ENCODE measurements at places on chromosomes 3 and 15.

GRCh38 chr15:52137432-52138357, 25.1 kb upstream of the BCL2L10 start:
- no peak for DNase-seq

DNA sequence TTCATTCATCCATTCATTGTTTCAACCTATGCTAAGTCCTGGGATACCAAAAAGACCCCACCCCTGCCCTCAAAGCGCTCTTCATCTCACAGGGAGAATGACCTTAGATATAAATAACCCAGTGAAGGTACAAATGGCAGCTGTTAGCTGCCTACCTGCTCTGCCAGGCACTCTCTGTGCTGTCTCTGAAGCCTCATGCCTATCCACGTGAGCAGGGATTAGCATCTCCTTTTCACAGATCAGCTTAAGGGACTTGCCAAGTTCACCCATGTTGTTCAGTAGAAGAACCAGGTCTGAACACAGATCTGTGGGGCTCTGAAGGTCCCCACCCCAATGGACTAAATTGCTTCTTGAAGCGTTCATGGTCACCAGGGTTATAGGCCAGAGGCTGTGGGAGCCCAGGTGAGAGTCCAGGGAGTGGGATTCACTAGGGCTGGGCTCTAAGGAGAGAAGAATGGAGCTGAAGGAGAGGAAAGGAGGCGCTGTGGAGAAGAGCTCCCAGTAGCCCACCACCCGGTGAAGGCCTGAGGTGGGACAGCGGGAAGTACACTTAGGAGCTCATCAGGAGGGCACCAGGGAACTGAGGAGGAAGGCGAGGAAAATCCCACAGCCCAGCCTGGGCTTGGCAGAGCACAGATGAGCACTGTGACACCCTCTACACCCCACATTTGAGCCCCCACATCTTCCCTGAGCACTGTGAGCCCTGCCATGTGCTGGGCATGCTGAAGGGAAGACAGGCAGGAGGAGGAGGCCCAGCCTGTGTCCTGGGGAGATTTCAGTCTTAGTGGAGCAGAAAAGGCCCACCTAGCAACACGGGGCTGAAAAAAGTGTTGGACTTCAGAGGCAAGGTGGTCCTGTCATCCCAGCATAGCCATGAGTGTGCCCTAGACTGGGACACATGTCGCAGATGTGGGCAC, 20.4 kb downstream of the RBP1 start:
- no peak for DNase-seq

GRCh38 chr15:40878785-40879184, 4.8 kb upstream of the RHOV start:
- no peak for DNase-seq

DNA sequence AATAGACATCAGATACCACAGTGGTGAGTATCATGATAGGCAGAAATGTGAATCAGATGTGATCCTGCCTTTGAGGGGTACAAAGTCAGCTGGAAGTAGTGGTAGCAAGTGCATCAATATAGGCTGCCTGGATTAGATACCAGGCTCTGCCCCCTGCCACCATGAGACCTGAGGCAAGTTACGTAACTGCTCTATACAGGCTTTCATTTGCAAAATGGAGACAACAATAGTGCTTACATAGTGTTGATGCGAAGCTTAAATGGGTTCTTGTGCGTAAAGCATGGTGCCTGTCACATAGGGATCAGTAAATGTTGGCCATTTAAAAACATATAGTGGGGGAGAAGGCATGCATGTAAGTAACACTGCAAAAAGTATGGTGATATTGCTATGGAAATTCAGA, 158.0 kb downstream of the RYR3 start:
- no peak for DNase-seq

DNA sequence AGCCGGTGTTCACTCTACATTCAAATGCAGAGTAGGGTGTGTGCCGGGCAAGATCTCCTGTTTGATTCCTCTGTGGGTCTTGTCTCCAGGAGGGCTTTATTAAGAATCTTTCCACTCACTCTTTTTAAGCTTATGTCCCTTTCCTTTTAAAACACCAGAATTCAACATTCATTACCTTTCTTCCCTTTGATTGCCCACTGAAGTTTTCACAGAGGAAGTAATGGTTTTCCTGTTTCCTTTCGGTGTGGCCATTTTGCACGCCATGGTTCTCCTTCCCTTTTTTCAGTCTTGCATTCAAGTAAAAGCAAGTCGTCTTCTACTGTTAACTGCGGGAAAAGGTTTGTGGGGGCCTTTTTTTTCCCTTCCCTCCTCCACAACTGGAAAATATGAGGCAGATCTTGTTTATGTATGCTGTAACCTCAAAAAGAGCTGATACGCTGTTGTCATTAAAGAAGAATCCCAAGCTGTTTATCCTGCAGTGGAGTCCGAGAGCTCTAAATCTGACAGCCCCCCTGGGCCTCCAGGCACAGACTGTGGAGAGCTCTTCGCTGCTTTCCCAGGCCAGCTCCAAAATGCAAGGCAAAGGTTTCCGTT, 40.5 kb downstream of the FILIP1L start:
- no peak for DNase-seq

DNA sequence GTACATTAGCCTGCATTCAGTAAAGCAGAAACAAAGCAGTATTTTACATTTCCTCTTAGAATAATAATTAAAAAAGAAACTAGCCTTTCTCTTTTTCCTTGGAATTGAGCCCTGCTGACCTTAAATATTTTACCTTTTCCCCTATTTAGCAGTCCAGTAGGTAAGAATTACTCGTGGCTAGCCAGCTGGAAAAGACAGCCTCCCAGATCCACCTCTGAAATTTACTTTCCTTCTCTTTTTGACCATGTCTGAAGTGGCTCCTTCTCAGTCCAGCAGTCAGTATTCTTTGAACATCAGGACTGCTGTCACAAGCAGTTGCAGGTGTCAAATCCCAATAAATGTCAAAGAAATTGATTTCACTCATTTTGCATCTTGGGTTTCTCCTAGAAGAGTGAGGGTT, 311.5 kb upstream of the DCBLD2 start:
- DNase-seq: no peak

DNA sequence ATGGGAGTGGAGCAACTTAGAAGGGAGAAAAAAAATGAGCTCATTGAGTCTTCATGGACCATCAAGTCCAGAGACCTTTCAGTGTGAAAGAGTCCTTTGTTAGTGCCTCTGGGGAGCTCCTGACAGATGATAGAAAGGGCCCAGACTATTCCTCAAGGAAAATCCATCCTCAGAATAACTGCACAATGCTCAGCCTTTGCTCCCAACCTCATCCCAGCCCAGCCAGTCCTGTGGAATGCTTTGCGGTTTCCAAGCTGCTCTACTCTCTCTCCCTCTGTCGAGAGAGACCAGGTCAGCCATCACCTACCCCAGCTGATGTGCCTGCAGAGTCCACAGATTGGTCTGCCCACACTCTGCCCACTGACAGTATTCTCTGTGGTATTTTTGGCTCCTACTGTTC, 406.2 kb downstream of the MFSD1 start:
- no peak for DNase-seq

DNA sequence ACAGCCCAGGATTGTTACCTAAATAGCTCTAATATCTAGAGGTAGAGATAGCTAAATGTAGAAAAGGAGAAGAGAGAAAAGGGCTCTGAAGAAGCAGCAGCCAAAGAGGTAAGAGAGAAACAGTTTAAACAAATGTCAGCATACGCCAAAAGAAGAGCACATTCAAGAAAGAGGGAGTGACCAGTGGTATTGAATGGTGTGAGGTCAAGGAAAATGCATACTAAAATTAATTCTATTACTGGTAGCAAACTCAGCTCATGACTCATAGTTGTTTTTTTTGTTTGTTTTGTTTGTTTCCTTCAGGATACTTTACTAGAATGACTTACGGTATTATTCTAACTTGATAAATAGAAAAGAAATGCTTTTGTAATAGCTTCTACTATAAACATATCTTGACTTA, 86.5 kb upstream of the FXR1 start:
- no peak for DNase-seq

DNA sequence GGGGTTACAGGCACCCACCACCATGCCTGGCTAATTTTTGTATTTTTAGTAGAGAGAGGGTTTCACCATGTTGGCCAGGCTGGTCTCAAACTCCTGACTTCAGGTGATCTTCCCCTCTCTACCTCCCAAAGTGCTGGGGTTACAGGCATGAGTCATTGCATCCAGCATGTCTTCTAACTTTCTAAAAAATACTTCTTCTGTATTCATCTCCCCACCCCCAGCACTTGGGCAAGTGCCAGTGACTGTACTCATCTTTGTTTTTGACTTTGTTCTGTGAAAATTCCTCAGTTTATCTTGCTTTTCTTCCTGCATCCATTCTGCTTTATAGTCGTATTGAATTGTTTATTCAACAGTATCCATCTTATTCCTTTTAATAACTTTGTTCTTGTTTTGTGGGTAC, 47.6 kb downstream of the ARIH1 start:
- no peak for DNase-seq

DNA sequence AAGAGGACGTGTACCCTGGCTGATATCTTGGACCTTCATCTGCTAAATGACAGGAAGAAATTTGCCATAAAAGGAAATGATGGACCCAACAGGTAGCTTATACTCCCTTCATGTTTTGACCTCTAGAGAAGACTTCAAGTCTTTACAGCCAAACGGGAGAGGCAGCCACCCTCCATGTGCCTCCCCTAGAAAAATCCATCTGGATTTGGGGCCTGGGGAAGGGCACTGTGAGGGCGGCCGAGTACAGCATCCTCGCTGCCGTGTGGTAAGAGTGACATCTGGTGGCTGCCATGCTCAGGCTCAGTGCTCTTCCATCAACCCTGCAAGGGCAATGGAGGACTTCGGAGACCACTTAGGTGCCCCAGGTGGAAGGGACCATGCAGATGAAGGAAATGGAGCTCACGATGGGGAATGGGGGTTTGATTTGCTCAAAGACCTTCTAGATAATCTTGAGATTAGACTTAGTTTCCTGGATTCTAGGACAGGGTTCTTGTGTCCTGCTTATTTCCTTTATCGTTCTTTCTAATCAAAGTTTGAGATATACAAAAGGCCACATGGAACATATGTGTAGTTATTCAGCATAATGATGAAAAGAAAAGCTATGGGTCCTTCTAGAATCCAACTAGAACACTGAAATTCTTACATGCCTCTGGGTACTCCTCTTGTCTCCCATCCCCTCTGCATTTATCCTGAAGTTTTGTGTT, 44.4 kb downstream of the AQP9 start:
- DNase-seq: no peak

DNA sequence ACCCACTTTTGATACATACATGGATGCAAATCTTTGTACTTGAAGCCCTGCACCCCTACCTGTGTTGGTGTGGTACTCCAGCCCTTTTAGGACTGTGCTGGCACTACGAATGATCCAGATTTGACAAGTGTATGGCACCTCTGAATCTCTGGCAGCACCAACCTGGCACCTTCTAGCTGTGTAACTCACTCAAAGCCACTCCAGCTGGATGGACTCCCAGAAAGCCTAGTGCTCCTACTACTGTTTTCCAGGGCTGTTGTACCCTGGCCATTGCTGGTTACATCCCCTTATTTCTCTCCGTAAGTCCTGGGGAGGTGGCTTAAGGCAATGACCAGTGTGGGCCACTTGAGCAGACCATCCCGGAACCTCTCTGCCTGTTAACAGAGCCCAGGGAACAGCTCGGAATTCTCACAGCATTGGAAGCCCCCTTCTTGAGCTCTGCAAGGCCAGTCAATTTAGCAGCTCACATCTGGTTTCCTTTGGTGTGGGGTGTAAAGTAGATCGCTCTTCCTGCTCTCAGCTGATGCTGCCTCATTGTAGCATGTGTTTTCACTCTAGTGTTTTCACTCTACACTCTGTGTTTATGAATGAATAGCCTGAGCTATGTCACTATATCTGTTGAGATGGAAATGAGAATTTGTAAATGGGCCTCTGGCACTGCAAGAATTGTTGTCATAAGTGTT, 12.2 kb downstream of the CALML4 start:
- DNase-seq: no peak

GRCh38 chr3:96865605-96866004, 51.2 kb downstream of the EPHA6 start:
- DNase-seq: no peak

DNA sequence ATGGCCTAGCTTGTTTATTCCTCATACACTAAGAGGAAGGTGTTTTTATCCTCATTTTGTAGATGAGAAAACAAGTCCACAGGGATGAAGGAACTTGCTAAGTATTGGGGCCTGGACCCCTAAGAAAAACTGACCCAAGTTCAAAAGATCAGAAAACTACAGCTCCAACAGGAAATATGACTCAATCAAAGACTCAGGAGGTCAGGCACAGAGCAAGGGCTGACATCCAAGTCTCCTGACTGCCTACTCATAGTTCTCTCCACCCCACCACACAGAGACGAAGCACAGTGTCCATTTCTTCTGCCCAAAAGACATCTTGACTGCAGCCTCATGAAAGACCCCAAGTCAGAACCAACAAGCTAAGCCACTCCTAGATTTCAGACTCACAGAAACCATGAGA, 26.9 kb upstream of the TPM1 start:
- no peak for DNase-seq

Data from breast epithelium (tissue), 4 donors.